Suppressor macrophage (primary cell): ENCODE measurements at places on chromosomes 4 and X.

DNA sequence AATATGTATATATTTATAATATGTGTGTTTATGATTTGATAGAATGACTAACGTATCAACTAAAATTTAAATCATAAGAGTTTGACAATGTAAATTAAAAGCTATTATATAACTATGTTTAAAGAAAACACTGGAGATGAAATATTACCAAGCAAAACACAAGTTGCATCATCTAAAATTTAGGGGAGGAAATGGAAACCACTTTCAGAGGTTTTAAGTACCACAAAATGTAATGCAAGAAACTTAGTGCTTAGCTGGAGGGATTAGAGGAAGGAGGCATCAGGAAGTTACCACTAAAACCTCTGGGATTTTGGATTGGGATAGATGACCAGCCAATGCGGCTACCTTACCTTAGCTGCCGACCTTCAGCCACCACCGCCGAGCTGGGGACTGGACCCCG lies 1192.1 kb upstream of the PRKX start:
- peak; percentile 0 for DNase-seq

GRCh38 chr4:40316333-40316781 lies 18.8 kb upstream of the CHRNA9 start:
- peak; percentile 64 for DNase-seq

GRCh38 chr4:70365479-70365878 lies 4.9 kb downstream of the SMR3A start:
- DNase-seq, result no peak

DNA sequence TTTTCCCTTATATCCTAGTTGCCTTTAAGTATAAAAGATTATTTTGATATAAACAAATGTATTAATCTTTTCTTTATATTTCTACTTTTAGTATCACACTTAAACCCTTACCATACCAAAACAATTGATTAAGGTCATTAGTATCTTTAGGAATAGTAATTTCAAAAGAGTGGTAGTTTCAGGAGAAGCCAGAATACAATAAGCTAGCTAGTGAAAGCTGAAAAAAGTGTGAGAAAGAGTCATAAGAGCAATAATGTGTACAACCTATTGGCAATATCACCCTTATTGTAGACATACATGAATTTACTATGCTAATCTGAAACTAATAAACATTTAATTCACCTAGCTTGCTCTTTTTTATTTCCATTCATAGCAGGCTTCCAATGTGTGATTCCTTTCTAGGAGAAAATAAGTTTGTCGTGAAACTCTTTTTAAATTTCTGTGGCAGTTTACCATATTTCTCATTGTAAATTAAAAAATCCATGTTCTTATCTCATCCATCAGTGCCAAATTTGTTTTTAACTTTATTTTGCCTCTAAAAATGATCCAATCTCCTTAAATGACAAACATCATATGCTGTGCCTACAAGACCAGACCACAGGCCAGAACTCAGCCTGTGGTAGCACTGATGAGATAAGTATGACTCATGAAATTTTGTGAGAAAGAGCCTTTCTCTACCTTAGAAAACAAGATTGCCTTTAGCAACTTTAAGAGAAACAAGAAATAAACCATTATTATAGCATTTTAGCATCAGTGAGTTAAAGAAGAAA lies 8.1 kb downstream of the NEK1 start:
- DNase-seq, result peak; percentile 30

DNA sequence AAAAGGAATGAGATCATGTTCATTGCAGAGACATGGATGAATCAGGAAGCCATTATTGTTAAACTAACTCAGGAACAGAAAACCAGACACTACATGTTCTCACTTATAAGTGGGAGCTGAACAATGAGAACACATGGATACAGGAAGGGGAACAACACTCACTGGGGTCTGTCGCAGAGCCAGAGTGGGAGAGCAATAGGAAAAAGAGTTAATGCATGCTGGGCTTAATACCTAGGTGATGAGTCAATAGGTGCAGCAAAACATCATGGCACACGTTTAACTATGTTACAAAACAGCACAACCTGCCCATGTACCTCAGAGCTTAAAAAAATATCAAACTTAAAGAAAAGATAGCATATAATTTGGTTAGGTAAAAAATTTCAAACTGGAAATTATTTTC lies 281.4 kb downstream of the PABPC4L start:
- no peak for DNase-seq

GRCh38 chr4:79450053-79450452 lies 42.0 kb upstream of the GK2 start:
- no peak for DNase-seq

GRCh38 chr4:92163348-92163747 lies 140.4 kb upstream of the GRID2 start:
- peak; percentile 6 for DNase-seq

DNA sequence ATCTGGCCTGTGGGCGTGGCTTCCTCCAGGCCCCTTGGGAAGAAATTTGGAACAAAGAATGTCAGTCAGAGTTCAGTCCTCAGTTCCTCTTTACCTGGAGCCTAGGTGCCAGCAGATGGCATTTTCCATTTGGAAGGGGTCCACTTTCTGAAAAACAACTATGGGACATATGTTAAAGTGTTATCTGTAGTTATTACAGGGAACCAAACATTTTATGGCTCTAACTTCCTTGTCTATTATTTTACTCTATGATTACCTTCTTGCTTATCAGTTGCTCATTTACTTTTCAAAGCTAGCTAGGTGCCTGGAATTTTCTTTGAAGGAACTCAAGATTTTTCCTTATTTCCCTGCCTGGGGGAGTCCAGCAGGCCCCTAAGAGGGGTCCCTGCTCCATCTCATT lies 159.8 kb upstream of the PUDP start:
- no peak for DNase-seq

DNA sequence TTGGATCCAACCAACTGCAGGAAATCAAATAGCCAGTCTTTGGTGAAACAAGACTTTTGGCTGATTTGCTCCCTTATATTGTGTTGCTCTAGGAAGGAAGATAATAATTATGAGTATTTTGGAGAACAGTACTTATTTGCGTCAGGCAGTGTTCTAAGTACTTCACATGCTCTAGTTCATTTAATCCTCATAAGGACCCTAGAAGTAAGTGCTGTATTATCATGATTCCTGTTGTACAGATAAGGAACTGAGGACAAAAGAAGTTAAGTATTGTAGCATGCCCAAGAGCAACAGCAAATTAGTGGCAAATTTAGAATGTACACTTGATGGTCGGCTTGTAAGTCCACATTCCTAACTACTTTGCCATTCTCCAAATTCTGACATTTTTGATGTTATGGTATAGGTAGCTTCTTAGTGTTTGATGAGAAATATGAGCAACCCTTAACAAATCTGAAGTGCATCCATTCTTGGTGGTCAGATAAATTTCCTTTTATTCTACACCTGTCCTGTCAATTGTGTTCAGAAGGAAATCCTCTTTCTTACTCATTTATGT lies 72.0 kb downstream of the SPRY1 start:
- no peak for DNase-seq

GRCh38 chrX:150362599-150363481 lies at the start of gene MAMLD1:
Gene MAMLD1, plus strand, starts transcription at chrX:150363317. Its CDS starts 82,200 bp downstream, at chrX:150445517.
- peak; percentile 81 for DNase-seq
